Sigmoid colon (tissue), 7 donors: ENCODE measurements at places on chromosomes 3 and 15. TPM values are rescaled to one million over a fixed set of nuclear protein-coding genes. Genes with fewer than 3 reads are reported as not detected.

GRCh38 chr3:30349507-30349906, 256.9 kb upstream of the TGFBR2 start:
- H3K27me3 ChIP-seq = no peaks in the 10 kb centered on the region
- peak overlapping the region; percentile 40 for H3K27ac ChIP-seq
- no peaks in the 10 kb centered on the region for H3K36me3 ChIP-seq
- H3K4me3 ChIP-seq = no peak overlapping the region

- H3K4me3 ChIP-seq = no peak overlapping the region
- H3K36me3 ChIP-seq = no peaks in the 10 kb centered on the region
- H3K27ac ChIP-seq = peak overlapping the region; percentile 62
- H3K27me3 ChIP-seq = no peaks in the 10 kb centered on the region
- DNase-seq = no peak
Observed at GRCh38 chr3:160183345-160184076, 41.7 kb upstream of the C3orf80 start.

GRCh38 chr3:74546426-74546825, 68.0 kb downstream of the CNTN3 start:
- no peak overlapping the region for H3K27ac ChIP-seq
- H3K27me3 ChIP-seq = no peaks in the 10 kb centered on the region
- no peak for DNase-seq
- H3K4me3 ChIP-seq = no peak overlapping the region

- no peak overlapping the region for H3K4me3 ChIP-seq
- DNase-seq = no peak
- H3K27me3 ChIP-seq = no peaks in the 10 kb centered on the region
- no peaks in the 10 kb centered on the region for H3K4me1 ChIP-seq
Observed at GRCh38 chr3:44643024-44643423, 5.5 kb upstream of the ZNF35 start.

DNA sequence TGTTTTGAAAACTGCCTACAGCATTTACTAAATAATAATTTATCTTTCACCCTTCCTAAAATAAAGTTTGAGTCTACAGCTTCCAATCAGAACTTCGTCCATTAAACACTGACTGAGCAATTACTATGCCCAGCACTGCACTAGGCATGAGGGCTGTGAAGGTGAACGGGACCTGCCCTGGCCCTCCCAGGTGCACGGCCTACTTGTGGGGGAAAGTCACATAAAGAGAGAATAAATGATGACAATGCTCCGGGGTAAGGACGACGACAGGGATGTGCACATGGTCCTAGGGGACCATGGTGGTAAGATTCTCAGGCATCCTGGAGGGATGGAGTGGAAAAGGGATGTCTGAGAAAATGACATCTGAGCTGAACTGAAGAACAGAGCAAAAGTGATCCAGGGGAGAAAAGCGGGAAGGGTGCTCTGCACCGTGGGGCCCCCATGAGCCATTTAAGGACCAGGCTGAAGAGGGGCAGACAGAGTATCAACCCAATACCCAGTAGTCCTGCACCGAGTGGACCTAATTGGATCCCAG, 11.5 kb downstream of the PLA2G4F start:
- H3K27me3 ChIP-seq = no peaks in the 10 kb centered on the region
- no peaks in the 10 kb centered on the region for H3K36me3 ChIP-seq
- H3K4me3 ChIP-seq = no peak overlapping the region
- no peak overlapping the region for H3K27ac ChIP-seq
- DNase-seq = no peak

GRCh38 chr3:151919030-151919328, 45.5 kb downstream of the SUCNR1 start:
- no peak overlapping the region for H3K27ac ChIP-seq
- no peaks in the 10 kb centered on the region for H3K4me1 ChIP-seq
- H3K36me3 ChIP-seq = no peaks in the 10 kb centered on the region
- H3K4me3 ChIP-seq = no peak overlapping the region
- no peaks in the 10 kb centered on the region for H3K27me3 ChIP-seq

GRCh38 chr3:184332370-184333090, 4.9 kb upstream of the FAM131A start:
- H3K27ac ChIP-seq = peak overlapping the region; percentile 17
- H3K4me1 ChIP-seq = peaks cover 25% of the 10 kb centered on the region
- peaks cover 74% of the 10 kb centered on the region for H3K36me3 ChIP-seq

DNA sequence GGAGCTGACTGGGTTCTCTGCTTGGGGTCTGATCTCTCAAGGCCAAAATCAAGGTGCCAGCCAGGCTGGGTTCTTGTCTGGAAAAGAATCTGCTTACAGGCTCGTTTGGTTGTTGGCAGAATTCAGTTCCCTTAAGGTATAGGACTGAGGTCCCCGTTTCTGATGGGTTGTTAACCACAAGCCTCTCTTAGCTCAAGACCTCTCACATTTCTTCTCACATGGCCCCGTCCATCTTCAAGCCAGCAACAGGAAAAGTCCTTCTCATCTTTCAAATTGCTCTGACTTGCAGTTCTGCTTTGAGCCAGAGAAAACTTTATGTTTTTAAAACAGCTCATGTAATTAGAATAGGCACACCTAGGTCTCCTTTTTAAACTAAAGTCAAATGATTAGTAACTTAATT, 20.4 kb downstream of the UACA start:
- peaks cover 33% of the 10 kb centered on the region for H3K4me1 ChIP-seq
- DNase-seq = no peak
- peak overlapping the region; percentile 59 for H3K27ac ChIP-seq
- H3K36me3 ChIP-seq = no peaks in the 10 kb centered on the region

DNA sequence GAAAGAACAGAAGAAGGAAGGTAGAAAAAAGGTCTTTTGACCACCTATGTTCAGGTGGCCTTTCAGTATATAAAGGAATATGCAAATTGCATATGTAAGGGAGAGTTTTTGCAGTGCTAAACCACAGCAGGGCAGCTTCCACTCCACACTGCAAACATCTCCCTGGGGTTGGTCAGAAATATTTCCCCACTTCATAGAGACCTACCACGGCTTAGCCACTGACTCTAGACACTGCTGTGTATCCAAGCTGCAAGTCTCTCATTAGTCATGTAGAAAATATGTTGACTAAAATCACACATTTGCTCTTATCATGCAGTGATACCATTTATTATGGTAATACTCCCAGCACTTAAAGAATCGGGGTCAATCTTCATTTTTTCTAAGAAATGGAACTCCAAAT, 214.9 kb upstream of the NR2F2 start:
- DNase-seq = no peak
- no peaks in the 10 kb centered on the region for H3K27me3 ChIP-seq
- H3K27ac ChIP-seq = no peak overlapping the region
- no peaks in the 10 kb centered on the region for H3K36me3 ChIP-seq

- no peak overlapping the region for H3K27ac ChIP-seq
- H3K4me1 ChIP-seq = no peaks in the 10 kb centered on the region
- DNase-seq = no peak
- no peak overlapping the region for H3K4me3 ChIP-seq
- peaks cover 5% of the 10 kb centered on the region for H3K27me3 ChIP-seq
Observed at GRCh38 chr15:88792342-88793282, 10.6 kb upstream of the ACAN start.

DNA sequence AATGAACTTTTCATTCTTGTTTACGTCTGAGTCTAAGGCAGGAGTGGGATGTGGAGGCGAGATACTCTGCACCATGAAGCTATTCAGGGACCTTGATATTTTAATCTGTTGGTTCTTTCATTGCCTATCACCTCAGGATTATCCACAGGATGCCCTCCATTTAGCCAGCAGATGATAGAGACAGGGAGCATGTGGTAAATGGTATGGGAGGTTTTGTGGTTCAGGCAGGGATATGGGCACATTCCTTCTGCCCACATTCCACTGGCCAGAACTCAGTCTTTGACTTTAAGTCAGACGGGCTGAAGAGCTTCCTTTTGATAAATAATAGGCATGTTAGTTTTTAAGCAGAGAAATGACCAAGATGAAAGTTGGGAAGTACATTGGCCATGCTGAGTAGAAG, 548.0 kb upstream of the CCDC54 start:
- no peak for DNase-seq
- H3K27me3 ChIP-seq = no peaks in the 10 kb centered on the region
- H3K4me1 ChIP-seq = peaks cover 18% of the 10 kb centered on the region
- H3K27ac ChIP-seq = no peak overlapping the region

GRCh38 chr15:23616536-23616935, 31.1 kb downstream of the MAGEL2 start:
- H3K36me3 ChIP-seq = no peaks in the 10 kb centered on the region
- H3K4me1 ChIP-seq = no peaks in the 10 kb centered on the region
- DNase-seq = no peak
- H3K27ac ChIP-seq = no peak overlapping the region

DNA sequence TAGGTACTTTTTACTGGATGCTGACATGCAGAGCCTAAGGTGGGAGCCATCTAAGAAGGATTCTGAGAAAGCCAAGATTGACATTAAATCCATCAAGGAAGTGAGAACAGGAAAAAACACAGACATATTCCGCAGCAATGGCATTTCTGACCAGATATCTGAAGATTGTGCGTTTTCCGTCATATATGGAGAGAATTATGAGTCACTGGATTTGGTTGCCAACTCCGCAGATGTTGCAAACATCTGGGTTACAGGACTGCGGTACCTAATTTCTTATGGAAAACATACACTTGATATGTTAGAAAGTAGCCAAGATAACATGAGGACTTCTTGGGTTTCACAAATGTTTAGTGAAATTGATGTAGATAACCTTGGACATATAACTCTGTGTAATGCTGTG, 125.1 kb downstream of the PLCL2 start:
- no peak for DNase-seq
- H3K27ac ChIP-seq = no peak overlapping the region
- no peaks in the 10 kb centered on the region for H3K4me1 ChIP-seq
- no peak overlapping the region for H3K4me3 ChIP-seq

- no peak for DNase-seq
- no peak overlapping the region for H3K4me3 ChIP-seq
- H3K4me1 ChIP-seq = peaks cover 6% of the 10 kb centered on the region
- H3K36me3 ChIP-seq = no peaks in the 10 kb centered on the region
- no peaks in the 10 kb centered on the region for H3K27me3 ChIP-seq
- H3K27ac ChIP-seq = no peak overlapping the region
Observed at GRCh38 chr15:29792426-29793159, 29.7 kb downstream of the TJP1 start.

DNA sequence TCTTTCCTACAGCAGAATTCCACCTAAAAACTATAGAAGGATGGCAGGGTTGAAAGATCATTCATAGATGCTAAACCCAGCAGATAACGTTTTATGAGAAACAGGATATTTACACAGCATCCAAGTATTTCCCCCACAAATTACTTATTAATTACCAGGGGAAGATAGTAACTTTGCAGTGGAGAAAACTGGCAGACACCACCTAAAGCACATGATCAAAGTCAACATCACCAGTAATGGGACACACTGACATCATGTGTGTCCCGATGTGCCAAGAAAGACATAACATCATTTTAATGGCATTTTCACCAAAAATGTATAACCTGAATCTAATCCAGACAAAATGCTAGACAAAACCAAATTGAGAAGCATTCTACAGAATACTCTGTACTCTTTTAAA, 220.4 kb upstream of the THBS1 start:
- no peaks in the 10 kb centered on the region for H3K36me3 ChIP-seq
- no peak for DNase-seq
- H3K27ac ChIP-seq = no peak overlapping the region
- no peaks in the 10 kb centered on the region for H3K27me3 ChIP-seq
- H3K4me3 ChIP-seq = no peak overlapping the region
- H3K4me1 ChIP-seq = peaks cover 34% of the 10 kb centered on the region

- H3K36me3 ChIP-seq = no peaks in the 10 kb centered on the region
- H3K4me1 ChIP-seq = no peaks in the 10 kb centered on the region
- no peak overlapping the region for H3K27ac ChIP-seq
- no peaks in the 10 kb centered on the region for H3K27me3 ChIP-seq
- no peak for DNase-seq
- H3K4me3 ChIP-seq = no peak overlapping the region
Observed at GRCh38 chr3:43914269-43914668, 223.5 kb downstream of the ABHD5 start.

DNA sequence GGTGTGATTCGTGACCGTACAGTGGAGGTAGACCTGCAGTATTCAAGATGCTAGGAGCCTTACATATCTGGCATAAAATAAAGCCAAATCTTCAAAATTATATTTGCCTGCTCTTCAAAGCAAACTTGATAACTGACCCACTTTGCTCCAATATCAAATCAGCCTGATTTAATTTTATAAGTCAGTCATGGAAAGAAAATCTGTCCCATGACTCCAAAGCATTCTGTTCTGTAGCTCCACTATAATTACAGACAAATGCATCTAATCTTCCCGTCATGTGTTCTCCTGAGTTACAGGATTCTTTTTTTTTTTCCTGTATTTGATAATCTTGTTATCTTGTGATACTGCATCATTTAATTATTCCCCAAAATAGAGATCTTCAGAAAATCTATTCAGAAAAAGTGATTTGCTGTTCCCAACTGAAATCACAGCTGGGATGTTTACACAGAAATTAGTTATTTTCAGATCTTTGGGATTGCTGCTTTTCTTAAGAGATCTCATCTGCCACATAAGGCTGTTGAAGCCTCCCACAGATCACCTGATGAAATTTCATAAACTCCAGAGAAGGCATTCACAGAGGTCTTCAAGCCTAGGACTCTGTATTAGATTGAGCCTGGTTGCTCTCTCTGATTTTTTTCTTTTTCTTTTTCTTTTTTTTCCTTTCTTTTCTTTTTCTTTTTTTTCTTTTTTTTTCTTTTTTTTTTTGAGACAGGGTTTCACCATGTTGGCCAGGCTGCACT, 27.2 kb downstream of the TIMP4 start:
- no peaks in the 10 kb centered on the region for H3K36me3 ChIP-seq
- H3K27ac ChIP-seq = no peak overlapping the region
- no peak for DNase-seq
- H3K27me3 ChIP-seq = no peaks in the 10 kb centered on the region
- no peak overlapping the region for H3K4me3 ChIP-seq
- H3K4me1 ChIP-seq = no peaks in the 10 kb centered on the region

DNA sequence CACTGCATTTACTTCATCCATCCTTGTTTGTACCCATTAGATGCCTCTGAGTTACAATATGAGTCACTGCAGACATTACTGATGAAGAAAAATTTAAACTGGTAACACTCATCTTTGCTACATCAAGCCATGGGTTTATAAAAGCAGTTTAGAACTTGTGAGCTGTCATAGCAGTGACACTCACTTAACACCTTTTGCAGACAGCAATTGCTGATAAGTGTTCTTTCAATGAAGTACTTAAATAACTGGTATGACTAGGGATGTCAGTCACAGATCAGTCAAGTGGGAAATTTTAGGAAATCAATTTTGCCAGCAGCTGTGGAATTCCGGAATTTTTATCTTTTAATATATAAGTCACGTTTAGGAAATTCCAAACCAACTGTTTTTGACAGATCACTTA, 643.0 kb downstream of the TBL1XR1 start:
- no peaks in the 10 kb centered on the region for H3K27me3 ChIP-seq
- peaks cover 11% of the 10 kb centered on the region for H3K4me1 ChIP-seq
- no peak overlapping the region for H3K4me3 ChIP-seq
- no peak for DNase-seq
- H3K27ac ChIP-seq = no peak overlapping the region

- H3K4me1 ChIP-seq = no peaks in the 10 kb centered on the region
- H3K4me3 ChIP-seq = peak overlapping the region; percentile 99
- peak overlapping the region; percentile 100 for H3K27ac ChIP-seq
- H3K27me3 ChIP-seq = no peaks in the 10 kb centered on the region
Observed at GRCh38 chr15:41115652-41116115, 396 bp downstream of the INO80 start.

- no peak overlapping the region for H3K27ac ChIP-seq
- no peaks in the 10 kb centered on the region for H3K36me3 ChIP-seq
- H3K4me3 ChIP-seq = no peak overlapping the region
- no peak for DNase-seq
Observed at GRCh38 chr3:17678116-17678741, 64.2 kb downstream of the TBC1D5 start.

The SCG3 gene
- 1.2 TPM for polyA plus RNA-seq

The FAM174B gene
- 8.1 TPM for polyA plus RNA-seq

The DCLK3 gene
- polyA plus RNA-seq = 0.12 TPM

The CHST2 gene
- 4.5 TPM for polyA plus RNA-seq

The VPS8 gene
- 20.4 TPM for polyA plus RNA-seq
